ENCODE measurements at places on chromosomes 6 and 20. TPM values are rescaled to one million over a fixed set of nuclear protein-coding genes. Genes with fewer than 3 reads are reported as not detected.

The GHRH gene
- total RNA-seq: not detected

The SPEF1 gene
- total RNA-seq: 0.65 TPM

The SNAP91 gene
- total RNA-seq: 1.1 TPM

The GTSF1L gene
- not detected for total RNA-seq

The CLDN20 gene
- total RNA-seq: not detected

The SPATA25 gene
- total RNA-seq: 4.2 TPM

The PRKN gene
- total RNA-seq: 10.4 TPM

The SLC32A1 gene
- not detected for total RNA-seq

The VPS16 gene
- total RNA-seq: 31.0 TPM

The RHAG gene
- 0.43 TPM for total RNA-seq

The MEP1A gene
- total RNA-seq: not detected

DNA sequence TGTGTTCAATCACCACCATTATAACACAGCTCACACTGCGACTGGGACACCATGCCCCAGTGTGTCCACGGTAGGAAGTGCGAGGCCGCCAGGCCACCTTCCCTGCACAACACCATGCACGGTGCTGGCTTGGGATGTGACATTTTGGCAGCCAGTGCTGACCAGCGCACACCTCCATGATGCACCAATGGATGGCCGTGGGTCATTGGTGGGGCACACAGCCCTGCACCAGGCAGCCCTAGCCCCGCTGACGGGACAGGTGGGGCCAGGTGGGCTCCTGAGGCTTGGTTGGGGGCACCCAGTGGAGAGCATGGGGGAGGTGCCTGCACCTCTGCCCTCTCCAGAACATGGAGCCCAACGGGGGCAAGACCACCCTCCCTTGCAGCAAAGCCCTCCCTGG, 18.2 kb upstream of the FRMD1 start:
- no peak for DNase-seq

- DNase-seq: no peak
Measured at GRCh38 chr6:117072781-117073180, 192.6 kb upstream of the VGLL2 start.

DNA sequence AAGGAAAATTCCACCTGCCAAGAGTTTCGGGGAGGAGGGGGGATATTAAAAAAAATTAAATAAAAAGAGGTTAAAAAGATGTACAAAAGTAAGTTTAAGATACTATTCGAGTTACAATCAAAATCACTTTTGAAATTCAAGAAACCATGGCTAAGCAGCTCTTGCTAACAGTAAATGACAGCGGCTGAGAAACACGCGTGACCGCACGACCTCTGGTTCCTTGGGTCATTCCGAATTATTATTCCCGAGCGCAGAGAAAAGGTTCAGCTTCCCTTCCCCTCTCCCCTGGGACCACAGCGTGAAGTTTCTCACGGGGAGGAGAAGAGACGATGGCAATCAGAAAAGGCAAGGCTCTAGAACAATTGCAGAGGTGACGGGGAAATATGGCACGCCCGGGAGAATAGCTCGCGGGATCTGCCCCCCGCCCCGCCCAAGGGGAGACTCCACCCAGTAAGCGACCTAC, 496 bp downstream of the TMEM242 start:
- DNase-seq: no peak

- DNase-seq: no peak
Measured at GRCh38 chr6:45132059-45132458, 196.1 kb upstream of the RUNX2 start.

- peak; percentile 81 for DNase-seq
Measured at GRCh38 chr6:34709386-34709785, 12.8 kb upstream of the ILRUN start.

- DNase-seq: no peak
Measured at GRCh38 chr20:13784271-13784892, 337 bp downstream of the ESF1 start.

DNA sequence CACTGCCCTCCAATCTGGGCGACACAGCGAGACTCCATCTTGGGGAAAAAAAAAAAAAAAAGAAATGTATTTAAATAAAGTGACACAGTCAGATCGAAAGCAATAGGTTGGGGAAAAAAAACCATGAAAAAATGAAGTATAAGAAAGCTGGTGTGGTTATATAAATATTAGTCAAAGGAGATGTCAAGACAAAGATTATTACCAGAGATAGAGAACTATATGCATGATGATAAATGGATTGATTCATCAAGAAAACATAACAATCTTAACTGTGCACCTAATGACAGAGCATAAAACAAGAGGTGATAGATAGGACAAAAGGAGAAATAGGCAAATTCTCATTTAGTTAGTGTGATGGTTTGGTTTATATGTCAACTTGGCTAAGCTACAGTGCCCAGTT, 146.9 kb upstream of the AHI1 start:
- DNase-seq: no peak

GRCh38 chr6:47853766-47854165, 71.9 kb downstream of the OPN5 start:
- DNase-seq: no peak

- no peak for DNase-seq
Measured at GRCh38 chr6:112214739-112215269, 39.6 kb downstream of the LAMA4 start.

DNA sequence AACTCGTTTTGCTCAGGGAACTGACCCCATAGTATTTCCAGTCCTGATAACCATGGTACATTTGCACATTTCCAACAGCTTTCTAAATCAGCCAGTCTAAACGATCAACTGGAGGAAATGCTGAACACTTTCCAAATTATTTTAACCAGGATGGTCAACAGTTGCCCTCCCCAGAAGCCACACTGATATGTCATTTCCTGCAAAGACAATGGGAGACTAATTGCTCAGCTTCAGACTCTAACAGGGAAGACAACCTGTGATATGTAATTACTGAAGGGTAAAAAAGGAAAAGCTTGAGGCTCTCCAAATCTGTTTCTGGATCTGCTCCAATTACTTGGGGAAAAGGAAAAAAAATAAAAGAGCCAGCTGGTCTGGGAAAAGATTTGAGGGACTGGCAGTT, 88.8 kb downstream of the FYN start:
- no peak for DNase-seq

DNA sequence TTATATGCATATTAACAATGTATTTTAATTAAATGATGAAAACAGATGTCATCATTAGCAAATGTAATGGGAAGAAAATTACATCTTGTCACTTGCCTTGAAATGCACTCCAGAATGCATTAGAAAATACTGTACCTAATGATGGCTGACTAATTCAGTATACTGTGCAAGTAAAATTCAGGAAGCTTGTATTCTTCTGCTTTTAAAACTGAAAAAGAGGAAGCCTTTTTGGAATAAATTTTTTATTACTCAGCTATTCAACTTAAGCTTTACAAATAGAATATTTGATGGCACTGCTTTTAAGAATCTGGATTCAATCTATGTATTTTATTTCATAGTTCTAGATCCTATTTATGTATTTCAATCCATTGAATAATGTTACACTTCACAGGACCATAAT, 195.5 kb downstream of the RIMS1 start:
- DNase-seq: no peak

DNA sequence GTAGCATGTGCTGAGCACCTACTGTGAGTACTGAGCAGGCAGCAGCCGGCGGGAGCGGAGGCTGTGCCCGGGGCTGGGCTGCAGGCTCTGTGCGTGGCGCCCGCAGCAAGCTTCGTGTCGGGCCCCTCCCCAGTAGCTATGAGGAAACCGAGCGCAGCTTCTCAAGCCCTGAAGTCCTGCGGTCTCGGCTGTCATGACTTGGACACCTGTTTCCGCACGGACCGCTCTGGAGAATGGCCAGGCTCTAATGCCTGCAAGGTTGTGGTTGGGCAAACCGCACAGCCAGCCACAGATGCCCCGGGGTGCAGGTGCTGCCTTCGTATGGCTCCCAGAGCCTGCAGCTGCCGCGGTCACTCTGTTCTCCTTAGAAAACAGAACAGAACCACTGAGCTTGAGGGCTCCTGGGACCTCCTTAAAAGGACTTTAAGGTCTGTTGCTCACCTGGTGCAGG, 33.7 kb downstream of the PYGB start:
- peak; percentile 6 for DNase-seq

- no peak for DNase-seq
Measured at GRCh38 chr20:17172836-17173516, 53.9 kb upstream of the PCSK2 start.

- no peak for DNase-seq
Measured at GRCh38 chr6:162019349-162019748, 708.2 kb downstream of the PRKN start.

- no peak for DNase-seq
Measured at GRCh38 chr6:3233904-3234303, 6.5 kb upstream of the TUBB2B start.

DNA sequence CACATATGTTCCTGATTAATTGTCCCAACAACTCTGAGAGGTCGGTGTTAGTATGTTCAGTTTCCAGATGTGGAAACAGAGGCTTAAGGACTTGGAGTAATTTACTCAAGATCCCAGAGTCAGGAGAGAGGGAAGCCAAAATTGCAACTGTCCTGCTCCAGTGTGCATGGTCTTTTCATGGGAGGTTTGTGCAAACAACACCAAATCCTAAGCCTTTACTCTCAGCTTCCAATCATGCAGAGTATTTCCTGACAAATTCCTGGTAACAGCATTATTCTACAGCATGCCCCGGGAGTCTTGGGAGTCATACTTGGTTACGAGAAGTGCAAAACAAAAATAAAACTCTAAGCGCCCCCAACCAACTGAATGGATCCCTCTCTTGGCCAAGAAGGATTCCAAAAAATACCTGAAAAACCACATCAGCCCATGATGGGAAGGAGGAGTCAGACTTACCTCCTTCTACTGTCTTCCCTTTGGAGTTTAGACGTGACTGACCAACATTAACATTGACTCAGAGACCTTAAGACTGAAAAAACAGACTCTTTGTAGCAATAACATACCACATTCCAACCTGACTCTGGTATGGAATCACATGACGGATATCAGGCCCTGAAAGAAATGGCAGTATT, 30.8 kb upstream of the PPP1R3G start:
- no peak for DNase-seq

GRCh38 chr20:62804021-62804626, 511 bp upstream of the OGFR start:
- no peak for DNase-seq

DNA sequence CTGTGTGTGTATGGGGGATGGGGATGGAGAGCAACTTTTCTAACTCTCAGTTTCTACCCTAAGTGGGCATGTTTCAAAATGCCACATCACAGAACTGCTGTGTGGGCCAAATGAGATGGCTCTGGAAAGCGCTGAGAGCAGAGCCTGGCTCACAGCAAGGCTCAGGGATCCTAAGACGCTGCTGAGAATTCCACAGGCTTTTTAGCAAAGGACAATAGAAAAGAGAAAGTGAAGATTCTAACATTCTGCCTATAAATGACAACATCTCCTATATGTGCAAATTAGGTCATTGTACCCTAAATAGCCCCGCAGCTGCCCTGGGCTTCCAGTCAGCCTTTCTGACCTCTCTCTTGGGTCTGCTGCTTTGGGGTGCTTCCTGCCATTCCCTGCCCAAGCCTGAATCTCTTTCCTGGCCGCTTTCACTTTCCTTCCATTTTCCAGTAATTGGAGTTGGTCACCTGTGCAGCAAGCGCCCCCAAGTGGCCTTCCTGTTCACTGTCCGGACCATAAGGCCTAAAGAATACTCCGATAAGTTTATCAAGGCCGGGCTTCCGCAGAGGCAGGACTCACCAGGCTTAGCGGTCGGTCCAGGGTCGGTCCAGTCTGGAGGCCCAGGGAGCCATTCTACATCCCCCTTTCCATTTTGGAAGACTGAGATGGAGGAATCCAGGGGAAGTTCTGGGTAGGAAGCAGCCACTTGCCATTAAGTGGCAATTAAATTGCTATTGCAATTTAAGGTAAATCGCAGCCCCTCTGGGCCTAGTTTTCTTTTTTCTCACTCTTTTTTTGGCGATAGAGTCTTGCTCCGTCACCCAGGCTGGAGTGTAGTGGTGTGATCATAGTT, 6.7 kb upstream of the DDR1 start:
- DNase-seq: peak; percentile 93
